ENCODE measurements at places on chromosomes 5 and 9.

GRCh38 chr5:179680780-179681401 is at the start of gene CBY3:
Gene CBY3, minus strand, starts transcription at chr5:179681034. Its CDS starts 116 bp downstream, at chr5:179680918.
- DNase-seq: no peak

DNA sequence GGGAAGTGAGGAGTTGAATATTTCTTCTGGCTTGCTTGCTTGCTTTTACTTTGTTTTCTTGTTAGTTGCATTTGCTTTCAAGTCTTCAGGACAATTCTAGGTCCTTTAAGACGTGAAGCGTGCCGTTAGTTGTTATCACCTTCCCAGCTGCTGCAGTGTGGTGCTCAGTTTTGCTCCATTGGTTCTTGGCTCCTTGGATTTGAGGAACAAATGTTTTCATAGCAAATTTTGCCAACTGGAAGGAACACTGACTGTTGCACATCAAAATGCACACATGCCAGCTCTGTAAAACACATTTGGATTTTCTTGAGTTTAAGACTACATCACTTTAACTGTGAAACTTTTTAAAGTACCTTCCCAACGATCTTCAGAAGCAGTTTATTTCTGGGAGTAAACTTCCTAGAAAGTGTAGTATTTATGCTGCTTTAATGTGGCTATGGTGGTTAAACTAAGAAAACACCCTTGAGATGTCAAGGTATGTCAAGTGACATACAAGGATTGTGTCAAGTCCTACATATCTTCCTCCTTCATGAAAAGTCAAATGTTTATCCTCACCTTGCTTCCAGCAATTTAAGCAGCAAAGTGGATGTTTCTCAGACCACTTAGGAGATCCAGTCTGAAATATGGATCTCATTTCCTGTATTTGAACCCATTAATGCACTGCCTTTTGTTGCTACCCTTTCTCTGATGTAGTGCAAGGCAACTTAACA is 24.9 kb downstream of the MOCS2 start:
- DNase-seq: no peak

DNA sequence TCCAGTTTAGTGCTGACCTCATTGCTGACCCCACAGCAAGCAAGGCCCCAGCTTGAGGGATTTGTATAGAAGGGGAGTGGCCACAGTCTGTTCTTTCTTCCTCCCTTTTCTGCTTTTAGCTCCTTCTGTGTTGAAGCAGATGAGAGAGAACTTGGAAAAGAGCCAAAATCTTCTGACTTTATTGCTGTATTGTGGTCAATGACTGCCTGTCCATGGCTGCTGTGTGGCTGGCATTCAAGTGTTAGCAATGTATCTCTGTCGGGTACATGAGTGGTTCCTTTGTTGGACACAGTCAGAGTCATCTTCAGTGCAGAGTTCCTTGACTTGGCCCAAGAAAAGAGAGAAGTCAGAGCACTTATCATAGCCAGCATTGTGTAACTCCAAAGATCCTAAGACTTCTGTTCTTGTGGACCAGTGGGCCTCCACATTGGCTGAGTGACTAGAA is 154.1 kb downstream of the LRRC70 start:
- DNase-seq: no peak

- no peak for DNase-seq
Measured at GRCh38 chr5:119360905-119361593, 5.2 kb downstream of the TNFAIP8 start.

DNA sequence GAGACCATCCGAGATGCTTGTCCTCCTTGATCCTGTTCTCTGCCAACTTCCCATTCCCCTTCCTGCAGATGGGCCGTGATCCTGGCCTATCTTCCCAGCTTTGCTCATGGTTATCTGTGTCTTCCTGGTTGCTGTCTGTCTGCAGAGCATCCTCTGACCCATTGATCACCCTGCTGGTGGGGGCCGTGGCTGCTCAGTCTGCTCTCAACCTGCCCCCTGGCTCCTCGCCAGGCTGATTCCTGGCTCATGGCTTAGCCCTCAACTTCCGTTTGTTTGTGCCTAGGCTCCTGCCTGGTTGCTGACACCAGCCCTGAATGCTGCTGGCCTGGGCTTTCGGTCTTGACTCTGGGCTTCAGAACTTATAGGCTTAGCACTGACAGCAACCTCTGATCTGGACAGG is 67.1 kb upstream of the SMIM15 start:
- DNase-seq: no peak

DNA sequence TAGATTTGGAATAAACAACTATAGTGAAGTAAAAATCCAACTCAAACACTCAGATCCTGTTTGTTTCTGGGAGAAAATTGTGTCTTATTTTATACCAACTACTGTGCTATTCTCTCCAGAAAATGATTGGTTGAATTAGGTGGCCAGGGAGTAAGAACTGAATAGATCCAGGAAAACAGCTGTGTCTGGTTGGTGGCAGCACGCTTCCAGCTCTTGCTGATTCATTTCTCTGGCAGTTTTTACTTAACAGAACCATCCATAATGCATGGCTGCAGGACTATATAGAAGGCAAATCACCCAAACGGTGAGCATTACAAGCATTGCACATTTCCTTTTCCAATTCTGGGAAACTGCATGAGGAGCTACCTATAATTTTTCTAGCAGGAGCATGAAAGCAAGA is 29.5 kb downstream of the DMAC1 start:
- DNase-seq: no peak

DNA sequence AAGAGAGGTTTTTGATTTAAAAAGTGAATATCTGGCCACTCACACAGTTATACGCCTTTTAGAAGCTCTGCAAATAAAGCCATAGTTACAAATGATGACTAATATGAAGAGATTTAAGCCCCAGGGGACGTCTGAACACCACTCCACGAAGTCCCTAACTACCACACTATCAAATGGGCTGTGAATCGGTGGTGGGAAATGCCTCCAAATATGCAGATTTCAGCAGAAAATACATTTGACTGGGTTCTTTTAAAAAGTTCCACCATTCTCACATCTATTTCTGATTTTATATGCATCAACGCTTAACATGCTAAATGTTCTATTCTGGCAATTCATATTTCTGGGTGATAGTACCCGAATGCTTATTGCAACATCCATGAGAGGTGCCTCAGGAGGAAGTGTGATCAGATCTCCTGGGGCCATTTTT is 22.5 kb downstream of the TICAM2 start:
- no peak for DNase-seq

- DNase-seq: no peak
Measured at GRCh38 chr5:80041527-80041926, 6.4 kb downstream of the THBS4 start.

GRCh38 chr5:144531188-144531587 is 360.5 kb downstream of the KCTD16 start:
- DNase-seq: no peak

DNA sequence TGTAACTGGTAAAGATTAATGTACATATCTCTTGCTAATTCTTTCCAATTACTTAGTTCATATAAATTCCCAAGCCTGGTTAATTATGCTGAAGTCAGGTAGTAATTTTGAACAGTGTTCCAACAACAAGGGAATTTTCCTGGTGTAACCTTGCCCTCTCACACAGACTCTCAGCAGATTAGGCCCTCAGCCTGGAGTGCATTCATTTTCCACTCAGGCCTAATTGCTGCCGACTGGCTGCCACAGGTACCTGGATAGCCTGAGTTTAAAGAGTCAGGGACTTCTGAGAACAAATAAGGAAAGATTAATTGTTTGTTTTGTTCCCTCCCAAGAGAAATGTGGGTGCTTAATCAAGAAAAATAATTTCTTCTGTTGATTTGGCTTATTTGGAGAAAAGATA is 71.4 kb downstream of the PPIC start:
- DNase-seq: no peak

DNA sequence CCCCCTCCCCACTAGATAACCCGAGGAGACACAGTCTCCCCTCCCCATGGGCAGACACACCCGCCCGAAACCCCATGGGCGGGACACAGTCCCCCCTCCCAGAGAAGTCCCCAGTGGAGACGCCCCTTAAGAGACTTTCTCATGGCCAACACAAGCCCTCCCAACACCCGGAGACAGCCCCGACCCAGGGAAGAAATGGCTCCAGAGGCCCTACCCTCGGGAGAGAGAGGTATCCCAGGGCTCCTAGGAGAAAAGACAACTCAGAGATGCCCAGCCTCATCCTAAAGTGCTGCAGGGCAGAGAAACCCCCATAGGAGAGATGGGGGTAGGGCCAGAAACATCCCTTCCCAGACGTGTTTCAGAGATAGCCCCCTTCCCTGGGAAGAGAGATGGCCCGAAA is 27.4 kb downstream of the PCDH1 start:
- DNase-seq: no peak

- DNase-seq: no peak
Measured at GRCh38 chr5:137794863-137795262, 40.7 kb upstream of the HNRNPA0 start.

DNA sequence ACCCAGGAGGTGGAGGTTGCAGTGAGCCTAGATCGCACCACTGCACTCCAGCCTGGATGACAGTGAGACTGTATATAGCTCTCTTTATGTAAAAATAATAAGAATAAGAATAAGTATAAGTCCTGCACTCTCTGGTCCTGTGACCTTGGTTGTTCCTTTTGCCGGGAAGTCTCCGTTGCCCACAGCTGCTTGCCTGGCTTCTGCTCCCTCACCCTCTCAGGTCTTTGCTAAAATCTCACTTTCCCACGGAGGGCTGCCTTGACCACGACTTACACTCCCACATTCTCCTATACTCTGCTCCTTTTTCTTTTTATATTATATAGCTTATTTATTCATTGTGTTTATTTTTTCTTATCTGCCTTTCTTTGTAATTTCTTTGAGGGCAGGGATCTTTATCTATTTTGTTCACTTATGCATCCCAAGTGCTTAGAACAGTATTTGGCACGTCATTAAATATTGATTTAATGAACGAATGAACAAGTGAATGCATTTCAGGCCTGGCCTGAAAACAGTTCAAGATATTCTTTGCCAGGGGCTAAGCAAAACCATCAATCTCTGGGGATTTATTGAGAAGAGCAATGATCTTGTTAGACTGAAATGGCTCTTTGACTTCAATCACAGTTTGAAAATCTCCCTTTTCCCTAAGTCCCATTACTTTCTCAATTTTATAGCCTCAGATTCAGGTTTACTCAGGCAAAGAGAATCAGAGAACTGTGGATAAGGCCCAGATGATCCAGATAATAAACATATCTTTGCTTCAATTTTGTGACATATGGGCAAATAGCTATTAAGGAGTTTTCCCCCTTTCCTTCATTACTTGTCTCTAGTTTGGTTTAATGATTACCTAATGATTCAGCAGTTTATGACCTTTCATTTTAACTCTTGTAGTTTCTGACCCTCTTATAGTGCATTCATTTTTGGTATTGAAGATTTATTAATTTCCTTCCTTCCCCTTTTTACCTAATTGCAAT is 60.8 kb upstream of the TMC1 start:
- DNase-seq: no peak

DNA sequence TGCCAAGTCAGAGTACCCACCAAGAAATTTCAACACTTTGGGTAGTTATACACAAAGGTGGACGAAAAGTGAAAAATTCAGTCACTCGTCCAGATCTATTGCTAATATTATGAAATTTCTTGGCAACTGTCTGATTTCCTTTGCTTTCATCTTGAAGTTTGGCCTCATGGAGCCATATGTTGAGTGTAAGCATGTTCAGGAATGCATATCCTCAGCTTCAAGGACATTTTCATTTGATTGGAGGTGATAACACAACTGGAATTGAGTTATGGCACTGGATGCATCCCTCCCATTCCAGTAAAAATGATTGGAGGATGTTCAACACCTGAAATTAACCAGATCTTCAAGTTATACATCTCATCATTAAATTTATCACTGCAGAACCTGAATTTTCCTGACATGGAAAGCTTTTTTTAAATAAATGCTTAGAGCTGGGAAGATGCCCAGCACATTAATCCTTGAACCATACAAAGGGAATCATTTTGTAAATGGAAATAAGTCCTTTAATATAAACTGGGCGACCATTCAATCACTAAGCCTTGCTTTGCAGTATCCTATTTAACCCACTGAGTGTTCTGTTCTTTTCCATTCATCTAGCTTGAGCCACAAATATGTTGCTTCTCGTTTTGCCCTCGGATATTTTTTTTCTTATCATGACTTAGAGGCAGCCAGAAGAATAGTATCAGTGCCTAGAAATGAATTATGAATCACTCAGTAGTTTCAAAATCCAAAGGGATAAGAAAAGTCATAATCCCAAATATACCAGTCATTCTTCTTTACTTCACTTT is 273.7 kb upstream of the PIK3R1 start:
- DNase-seq: no peak

GRCh38 chr5:96776621-96777020 is 31.1 kb downstream of the ERAP1 start:
- DNase-seq: no peak

- no peak for DNase-seq
Measured at GRCh38 chr9:23464275-23464674, 361.8 kb downstream of the ELAVL2 start.

GRCh38 chr5:93995126-93995621 is 253.8 kb upstream of the POU5F2 start:
- DNase-seq: no peak

- DNase-seq: no peak
Measured at GRCh38 chr5:56164376-56164775, 68.8 kb downstream of the ANKRD55 start.

GRCh38 chr5:154505567-154505966 is 27.5 kb upstream of the HAND1 start:
- DNase-seq: no peak

- no peak for DNase-seq
Measured at GRCh38 chr9:109232449-109233237, 65.6 kb upstream of the FRRS1L start.

GRCh38 chr5:97538912-97539311 is 355.9 kb upstream of the RIOK2 start:
- DNase-seq: no peak

DNA sequence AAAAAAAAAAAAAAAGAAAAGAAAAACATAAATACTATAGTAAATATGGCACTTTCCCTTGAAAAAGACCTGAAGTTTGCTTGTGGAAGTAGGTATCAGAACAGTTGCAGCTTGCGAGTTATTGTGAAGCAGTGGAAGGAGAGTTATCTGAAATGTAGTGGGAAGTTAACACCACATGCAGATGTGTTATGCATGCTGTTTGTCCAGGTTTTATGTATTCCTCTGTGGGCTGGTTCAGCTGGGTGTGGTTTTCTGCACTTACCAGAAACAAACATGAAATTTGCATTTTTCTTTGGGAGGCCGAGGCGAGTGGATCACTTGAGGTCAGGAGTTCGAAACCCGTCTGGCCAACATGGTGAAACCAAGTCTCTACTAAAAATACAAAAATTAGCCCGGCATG is 42.1 kb upstream of the CTNNA1 start:
- DNase-seq: peak; percentile 25

GRCh38 chr5:84425365-84425881 is 40.7 kb upstream of the EDIL3 start:
- DNase-seq: no peak

DNA sequence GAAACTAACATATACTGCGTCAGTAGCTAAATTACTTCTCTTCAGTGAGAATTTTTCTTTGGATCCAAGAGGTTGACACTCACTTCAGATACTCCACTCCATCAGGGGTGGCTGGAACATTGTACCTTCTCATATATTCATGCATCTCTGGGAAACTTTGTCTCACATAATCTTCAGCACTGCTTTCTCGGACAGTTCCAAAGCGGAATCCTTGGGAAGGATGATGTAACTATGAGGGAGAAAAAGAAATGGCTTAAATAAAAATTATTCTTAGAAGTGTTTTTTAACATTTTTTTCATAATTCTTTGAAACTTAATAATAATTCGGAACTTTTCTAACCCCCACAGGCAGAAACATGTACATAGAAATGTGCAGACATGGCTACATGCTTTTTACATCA is 33.4 kb upstream of the PPP3R2 start:
- peak; percentile 28 for DNase-seq

GRCh38 chr5:153714798-153715197 is 224.3 kb downstream of the GRIA1 start:
- DNase-seq: no peak

- peak; percentile 66 for DNase-seq
Measured at GRCh38 chr9:94668928-94669729, 29.8 kb upstream of the FBP1 start.

Measured in hematopoietic multipotent progenitor cell treated with erythropoietin and hydrocortisone succinate and interleukin-3 and kit ligand, for 8 days (in vitro differentiated cells).